ENCODE measurements at places on chromosomes 16 and 17.
A peak's percentile ranks its signal among the peaks of the same experiment; 100 is the strongest.

GRCh38 chr17:38598536-38598935 lies 7.2 kb downstream of the SRCIN1 start:
- DNase-seq = peak; percentile 54

DNA sequence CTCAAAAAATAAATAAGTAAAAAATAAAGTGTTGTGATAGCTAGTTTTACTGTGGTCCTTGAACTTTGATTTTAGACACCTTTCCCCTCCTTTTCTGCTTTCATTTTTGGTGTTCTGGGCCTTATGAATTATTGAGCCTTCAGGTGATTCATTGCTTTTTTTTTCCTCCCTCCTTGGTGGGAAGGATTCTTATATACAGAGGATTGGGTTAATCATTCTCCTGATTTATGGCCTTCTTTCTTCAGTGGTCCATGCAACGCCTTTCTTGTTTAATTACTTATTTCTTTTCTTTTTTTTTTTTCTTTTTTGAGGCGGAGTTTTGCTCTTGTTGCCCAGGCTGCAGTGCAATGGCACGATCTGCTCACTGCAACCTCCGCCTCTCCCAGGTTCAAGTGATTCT lies 8.0 kb upstream of the MYL4 start:
- no peak for DNase-seq

GRCh38 chr16:25038239-25038954 lies 23.2 kb upstream of the ARHGAP17 start:
- no peak for DNase-seq

GRCh38 chr16:10120953-10121352 lies 61.3 kb downstream of the GRIN2A start:
- no peak for DNase-seq

- no peak for DNase-seq
Observed at GRCh38 chr17:38947189-38947588, 20.0 kb downstream of the FBXO47 start.

GRCh38 chr16:70577256-70577698 lies 53.7 kb downstream of the SF3B3 start:
- DNase-seq = peak; percentile 17

- no peak for DNase-seq
Observed at GRCh38 chr16:4654964-4655590, 30.5 kb downstream of the MGRN1 start.

GRCh38 chr17:14321476-14321949 lies 20.6 kb downstream of the HS3ST3B1 start:
- DNase-seq = peak; percentile 33

DNA sequence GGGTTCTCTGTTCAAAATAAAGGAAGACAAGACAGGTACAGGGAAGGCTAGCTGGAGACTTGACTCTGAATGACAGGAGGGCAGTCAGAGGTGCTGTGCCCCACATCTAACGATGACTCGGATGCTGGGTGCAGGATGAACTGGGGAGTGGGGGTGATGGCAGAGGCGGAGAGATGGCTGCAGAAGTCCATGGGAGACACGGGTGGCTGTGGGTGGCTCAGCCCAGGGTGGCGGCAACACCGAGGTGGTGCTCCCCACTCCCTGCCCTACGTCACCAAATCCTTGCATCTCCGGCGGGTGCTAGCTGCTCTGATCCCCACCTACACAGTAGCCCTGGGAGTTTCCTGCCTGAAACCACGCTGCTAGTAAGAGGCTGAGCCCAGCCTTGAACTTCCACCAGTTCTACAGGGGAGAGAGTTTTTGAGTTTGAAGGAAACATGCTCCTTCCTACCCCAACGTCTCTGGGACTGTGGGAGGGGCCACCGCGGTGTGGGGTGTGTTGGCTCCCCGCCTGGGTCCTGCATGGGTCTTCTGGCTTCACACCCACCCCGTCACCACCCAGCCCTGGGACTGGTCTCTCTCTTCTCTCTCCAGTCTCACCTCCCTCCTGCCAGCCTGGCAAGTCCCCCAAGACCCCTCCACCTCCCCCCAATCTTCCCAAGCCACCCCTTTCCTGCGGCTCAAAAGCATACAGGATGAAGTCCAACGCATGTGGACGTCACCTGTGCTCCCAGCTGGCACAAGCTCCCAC lies 4.5 kb downstream of the GSG1L start:
- no peak for DNase-seq

- DNase-seq = no peak
Observed at GRCh38 chr16:28035866-28036393, 27.6 kb downstream of the GSG1L start.

- DNase-seq = peak; percentile 76
Observed at GRCh38 chr17:34254651-34255380, at the start of gene CCL2. TSS of gene CCL2 (plus strand) at chr17:34255285. CDS start at chr17:34255350, 65 bp downstream.

- DNase-seq = no peak
Observed at GRCh38 chr16:747978-748746, 7.4 kb upstream of the CIAO3 start.

All from fibroblast of skin of right quadriceps (primary cell).